ENCODE measurements at places on chromosomes 2 and 18.

DNA sequence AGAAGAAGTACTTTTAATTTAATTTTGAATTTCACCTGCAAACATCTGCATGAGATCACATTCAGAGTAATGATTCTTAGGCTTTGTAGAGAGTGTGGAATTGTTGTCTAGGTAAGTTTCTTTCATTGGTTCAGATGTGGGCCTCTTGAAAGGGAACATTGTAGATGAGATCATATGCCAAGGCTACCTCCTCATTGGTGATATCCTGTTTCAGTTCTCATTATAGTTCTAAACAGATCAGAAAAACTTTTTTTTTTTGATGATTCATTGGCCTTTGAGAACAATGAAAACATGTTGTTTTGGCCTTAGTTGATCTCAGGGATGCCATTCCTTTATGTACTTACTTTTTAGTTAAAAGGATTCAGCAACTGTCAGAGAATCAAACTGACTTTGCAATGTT lies 44.5 kb downstream of the EML6 start:
- DNase-seq = no peak

GRCh38 chr2:56232912-56233311 lies 49.1 kb downstream of the CCDC85A start:
- DNase-seq = no peak

- DNase-seq = no peak
These were observed 33.6 kb downstream of the APCDD1 start for GRCh38 chr18:10488017-10488416.

DNA sequence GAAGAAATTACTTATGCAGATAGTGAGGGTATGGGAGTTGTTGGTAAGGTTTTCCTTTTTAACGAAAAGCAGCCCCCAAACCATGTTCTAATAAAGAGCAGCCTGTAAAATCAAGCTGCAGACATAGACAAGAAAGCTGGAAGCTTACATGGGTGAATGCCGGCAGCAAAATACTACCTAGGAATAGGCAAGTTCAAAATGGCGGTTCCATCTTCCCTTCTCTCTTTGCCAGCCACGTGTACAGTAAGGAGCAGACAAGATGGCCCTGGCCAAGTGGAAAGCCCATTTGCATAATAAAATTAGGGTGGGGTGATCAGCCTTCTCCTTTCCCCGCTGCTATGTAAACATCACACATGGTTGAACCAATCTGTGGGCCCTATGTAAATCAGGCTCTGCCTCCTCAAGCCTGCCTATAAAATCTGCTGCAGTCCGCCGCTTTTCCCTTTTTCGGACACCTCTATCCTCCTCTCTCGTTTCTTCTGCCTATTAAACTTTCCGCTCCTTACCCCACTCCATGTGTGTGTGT lies 155.0 kb downstream of the ZBTB7C start:
- DNase-seq = no peak

- DNase-seq = no peak
These were observed 8.9 kb downstream of the TACR1 start for GRCh38 chr2:75190271-75190990.

- DNase-seq = no peak
These were observed 4.7 kb downstream of the LONRF2 start for GRCh38 chr2:100317634-100318033.

DNA sequence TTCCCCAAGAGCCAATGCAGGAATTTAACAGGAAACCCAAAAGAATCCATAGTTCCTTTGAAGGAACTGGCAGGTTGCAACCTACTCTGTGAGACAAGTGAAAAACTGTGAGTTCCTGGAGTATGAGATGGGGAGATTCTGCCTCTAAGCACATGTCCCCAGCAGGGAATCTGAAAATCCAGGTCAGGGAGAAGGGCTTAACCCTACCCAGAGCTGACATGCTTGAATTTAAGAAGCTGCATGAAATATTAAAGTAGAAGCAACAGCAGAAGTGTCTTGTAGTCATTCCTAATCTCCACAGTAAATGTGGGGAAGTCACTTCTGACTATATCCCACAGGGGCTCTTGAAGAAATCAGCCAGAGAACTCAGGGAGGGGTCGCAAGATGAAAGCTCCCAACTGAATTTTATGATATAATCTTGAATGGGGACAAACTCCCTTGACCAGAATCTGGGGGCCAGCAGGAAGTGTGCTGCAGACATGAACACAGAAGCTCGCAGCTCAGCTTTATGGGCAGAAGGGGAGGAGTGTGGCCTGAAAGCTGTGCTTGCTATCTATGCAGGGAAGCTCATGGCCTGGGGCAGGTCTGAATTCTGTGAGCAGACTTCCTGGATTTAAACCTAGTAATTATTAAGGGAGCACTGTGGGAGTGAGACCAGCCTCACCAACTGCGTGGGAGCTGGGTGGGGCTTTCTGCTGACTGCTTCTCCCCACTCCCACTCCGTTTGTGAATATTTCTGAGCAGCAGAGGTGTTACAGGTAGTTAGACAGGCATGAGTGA lies 184.1 kb upstream of the KYNU start:
- DNase-seq = no peak
